T-helper 17 cell (primary cell): ENCODE measurements at places on chromosomes 3 and 15.

- DNase-seq: no peak
Measured at GRCh38 chr3:185465471-185465870, 33.4 kb downstream of the TMEM41A start.

GRCh38 chr3:42654331-42655201, 1.1 kb downstream of the ZBTB47 start:
- no peak for DNase-seq

GRCh38 chr15:31098491-31098917, 3.0 kb downstream of the TRPM1 start:
- DNase-seq: no peak

DNA sequence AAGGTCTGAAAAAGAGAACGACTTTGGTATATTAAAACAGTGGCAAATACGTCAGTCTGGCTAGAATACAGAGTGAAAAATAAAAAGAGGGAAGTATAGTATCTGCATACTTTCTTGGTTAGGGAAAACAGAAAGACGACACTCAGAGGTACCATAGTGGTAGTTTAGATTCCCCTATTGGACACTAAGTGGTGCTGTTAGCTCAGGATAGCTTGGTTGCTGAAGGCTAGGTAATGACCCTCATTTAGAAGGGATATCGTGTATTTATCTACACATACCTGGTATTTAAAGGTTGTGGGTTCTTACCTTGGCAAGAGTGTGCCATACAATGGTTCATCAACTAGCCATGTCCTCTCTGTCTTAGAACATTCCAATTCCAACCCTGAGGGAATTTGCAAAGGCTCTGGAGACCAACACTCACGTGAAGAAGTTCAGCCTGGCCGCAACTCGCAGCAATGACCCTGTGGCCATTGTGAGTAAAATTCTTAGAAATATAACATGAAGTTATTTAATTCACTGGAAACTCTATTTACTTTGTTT, 31.0 kb downstream of the TMOD2 start:
- no peak for DNase-seq

- no peak for DNase-seq
Measured at GRCh38 chr3:41462103-41462691, 262.9 kb downstream of the CTNNB1 start.

DNA sequence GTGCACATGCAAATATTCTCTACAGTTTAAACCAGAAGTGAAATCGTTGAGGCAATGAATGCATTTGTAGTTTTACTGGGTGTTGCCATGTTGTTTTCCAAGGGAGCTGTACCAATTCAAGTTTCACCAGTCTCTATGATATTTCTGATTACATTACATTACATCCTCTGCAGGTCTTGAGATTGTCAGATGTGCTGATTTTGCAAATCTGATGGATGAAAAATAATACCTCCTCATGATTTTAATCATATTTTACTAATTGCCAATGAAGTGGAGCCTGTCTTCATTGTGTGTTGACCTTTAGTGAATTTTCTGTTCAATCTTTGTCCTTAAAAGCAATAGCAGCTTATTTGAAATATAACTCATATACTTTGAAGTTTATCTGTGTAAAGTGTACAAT, 282.4 kb downstream of the NR2F2 start:
- no peak for DNase-seq

- DNase-seq: no peak
Measured at GRCh38 chr3:24683090-24683489, 188.4 kb upstream of the THRB start.
